ENCODE measurements at places on chromosomes 6 and 20.

GRCh38 chr20:37303637-37304036 lies 14.2 kb downstream of the MANBAL start:
- DNase-seq = no peak

- peak; percentile 35 for DNase-seq
Measured at GRCh38 chr20:35093267-35093884, 769 bp upstream of the TRPC4AP start.

- no peak for DNase-seq
Measured at GRCh38 chr6:170553534-170554012, 466 bp upstream of the PSMB1 start.

DNA sequence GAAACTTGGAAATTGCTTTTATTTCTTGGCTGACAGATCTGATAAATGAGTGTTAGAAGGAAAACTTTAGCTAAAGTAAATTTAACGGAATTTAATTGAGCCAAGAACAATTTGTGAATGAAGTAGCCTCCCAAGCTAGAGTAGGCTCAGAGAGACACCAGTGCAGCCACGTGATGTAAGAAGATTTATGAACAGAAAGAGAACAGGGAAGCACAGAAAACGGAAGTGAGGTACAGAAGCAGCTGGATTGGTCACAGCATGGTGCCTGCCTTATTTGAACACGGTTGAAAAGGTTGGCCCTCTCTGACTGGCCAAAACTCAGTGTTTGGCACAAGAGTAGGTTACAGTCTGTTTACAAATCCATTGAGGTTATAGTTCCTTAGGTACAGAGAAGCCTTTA lies 29.5 kb upstream of the IFNGR1 start:
- no peak for DNase-seq

DNA sequence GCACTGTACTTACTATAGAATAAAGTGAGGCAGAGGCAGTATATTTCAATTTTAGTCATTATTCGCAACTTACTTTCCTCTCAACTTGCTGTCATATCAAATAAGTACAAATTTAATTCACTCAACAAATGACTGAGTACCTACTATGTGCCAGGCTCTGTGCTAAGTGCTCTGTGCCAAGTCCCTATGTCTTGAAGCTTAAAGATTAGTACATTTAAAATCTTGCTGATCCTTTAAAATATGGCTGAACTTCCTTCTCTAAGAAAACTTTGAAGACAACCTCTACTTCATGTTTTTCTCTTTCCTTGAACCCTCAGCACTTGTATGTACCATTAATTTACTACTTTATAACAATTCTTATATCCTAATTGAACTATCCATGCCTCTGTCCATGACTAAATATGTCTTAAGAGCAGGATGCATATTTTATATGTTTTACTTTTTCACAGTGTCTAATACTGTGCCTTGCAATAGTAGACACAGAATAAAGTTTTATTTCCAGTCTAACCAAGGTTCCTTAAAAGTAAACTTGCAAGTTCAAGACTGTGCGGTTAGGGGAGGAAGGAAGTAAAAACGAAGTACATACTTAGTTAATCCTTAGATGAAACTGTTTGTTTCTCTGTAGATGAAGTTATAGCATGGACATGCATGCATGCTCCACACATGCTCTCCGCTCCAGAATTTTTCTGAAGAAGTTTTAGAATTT lies 10.0 kb upstream of the LATS1 start:
- DNase-seq = no peak

Data from stimulated activated CD4-positive, alpha-beta T cell treated with anti-CD3 and anti-CD28 coated beads, Interleukin-4, amount 100 ng/mL, for 1 hour (primary cell).